ENCODE measurements at places on chromosomes 1 and 21.

- no peak for DNase-seq
Observed at GRCh38 chr1:41662765-41663437, 178.4 kb upstream of the EDN2 start.

- DNase-seq: no peak
Observed at GRCh38 chr1:60265560-60266535, 192.3 kb upstream of the C1orf87 start.

DNA sequence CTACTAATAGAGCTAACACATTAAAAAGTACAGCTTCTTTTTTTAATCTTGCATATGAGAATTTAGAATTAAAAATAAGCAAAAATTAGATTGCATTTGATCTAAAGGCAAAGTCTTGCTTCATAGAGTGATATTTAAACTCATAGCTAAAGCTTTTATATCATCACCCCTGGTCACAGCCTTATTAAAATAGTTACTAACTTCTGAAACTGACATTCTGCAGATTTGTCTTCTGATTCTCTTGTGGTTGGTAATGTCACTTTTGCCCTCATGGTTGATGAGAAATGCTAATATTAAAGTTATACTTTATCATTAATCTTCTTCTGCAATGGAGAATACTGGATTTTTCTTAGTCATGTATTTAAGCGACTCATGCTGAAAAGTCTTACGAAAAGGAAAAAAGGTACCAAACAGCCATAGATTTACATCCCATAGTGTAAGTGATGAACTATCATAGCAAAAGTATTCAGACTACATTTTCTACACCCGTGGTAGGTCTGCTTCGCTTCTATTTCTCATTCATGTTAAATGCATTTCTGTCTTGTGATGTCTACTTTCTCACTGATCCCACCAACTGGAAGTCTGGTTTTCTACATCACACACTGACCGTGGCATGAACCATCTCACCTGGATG, 330.5 kb upstream of the B3GALT2 start:
- no peak for DNase-seq

DNA sequence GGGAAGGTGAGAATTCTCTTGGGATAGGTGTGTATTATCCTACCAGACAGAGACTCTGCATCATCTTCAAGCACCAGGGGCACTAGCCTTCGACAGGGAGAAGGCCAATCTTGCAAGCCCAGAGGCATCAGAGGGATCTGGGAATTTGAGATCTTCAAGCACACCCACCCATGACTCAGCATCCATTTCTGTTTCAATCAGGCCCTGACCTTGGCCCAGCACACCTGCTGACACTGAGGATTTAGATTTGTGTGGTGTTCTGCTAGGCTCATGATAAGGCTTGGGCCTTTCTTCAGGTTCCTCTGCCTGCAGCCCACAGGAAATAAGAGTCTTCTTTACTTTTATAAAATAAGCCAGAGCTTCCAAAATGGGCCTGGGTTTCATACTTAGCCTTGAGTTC, 6.6 kb upstream of the PCP4 start:
- DNase-seq: no peak

GRCh38 chr1:192824511-192824910, 15.7 kb downstream of the RGS2 start:
- DNase-seq: no peak

DNA sequence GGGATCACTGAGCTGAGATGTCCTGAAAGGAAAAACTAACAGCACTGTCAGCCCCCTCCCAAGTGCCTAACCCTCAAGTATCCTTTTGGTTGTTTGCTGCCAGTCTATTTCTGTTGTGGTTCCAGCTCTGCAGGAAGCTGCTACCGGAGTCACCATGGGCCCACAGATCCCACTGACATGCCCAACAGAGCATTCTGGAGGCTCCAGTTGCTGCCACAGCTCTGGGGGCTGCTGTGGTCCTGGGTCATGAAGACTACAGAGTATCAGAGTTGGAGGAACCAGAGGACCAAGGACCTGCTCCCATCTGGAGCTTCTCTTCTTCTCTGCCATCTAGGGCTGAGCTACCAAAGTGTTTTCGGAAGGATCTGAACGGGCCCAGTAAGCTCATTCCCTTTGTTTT, 910 bp downstream of the LCE3A start:
- no peak for DNase-seq

DNA sequence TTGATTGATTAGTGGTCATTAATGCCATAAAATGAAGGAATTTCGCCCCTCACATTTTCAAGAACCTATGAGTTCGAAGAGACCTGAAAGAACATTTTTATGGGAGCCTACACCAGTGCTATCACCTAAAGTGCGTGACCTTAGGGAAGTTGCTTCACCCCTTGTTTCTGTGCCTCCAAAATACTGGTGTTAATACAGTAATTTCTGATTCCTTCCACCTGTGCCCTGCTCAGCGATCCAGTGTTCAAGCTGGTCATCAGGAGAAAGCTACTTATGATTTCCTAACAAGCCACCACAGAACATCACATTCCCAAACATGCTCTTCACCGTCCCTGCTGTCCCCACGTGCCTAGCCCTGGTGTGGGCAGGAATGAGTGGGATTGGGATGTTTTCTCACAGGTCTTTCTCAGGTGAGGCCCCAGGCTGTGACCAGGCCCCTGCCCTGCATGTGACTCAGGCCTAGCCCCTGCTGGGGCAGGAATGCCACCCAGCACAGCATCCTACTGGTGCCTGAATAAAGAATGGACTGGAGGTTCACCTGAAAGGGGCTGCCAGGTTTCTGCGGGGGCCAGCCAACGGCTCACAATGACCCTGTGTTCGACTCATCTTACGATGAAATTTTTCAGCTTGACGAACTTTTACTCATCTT, 60.3 kb downstream of the CD247 start:
- DNase-seq: no peak

DNA sequence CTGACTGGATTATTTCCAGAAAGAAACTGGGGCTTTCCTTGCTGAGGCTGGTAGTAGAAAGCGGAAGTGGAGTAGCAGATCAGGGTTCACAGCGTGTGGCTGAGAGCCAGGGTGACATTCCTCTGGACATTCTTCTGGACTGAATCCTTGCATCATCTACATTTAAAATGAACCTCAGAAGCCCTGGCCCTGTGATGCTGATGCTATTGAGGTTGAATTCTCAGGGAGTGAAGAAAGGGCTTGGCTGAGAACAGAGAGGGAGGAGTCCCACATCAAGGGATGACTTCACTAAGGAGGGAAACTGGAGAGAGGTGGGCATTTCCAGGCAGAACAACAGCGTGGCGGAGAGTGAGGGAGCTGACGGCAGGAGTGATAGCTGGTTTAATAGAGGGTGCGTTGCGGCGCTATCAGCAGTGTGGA, 102.3 kb upstream of the LMO4 start:
- peak; percentile 27 for DNase-seq

- DNase-seq: no peak
Observed at GRCh38 chr1:209585197-209585596, 1.7 kb downstream of the CAMK1G start.

DNA sequence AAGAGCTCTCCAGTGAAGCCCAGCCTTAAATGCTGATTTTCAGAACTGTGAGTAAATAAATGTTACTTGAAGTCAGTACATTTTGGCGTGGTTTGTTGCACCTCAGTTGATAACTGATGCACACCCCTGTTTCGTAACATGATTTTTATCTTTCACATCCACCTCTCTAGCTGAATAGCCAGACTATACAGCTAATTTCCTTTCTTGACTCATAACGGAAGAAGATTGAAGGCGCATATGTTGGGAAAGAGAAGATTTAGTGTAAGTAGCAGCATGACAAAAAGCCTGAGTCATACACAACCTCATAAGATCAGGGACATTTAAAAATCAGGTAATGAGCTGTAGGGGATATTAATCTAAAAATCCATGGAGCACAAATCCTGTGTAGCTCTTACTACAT, 716.2 kb upstream of the ZP4 start:
- DNase-seq: no peak

- DNase-seq: no peak
Observed at GRCh38 chr1:149877211-149877946, 22.0 kb upstream of the BOLA1 start.
